GM10248 (cell line): ENCODE measurements at places on chromosomes 13 and 19.

GRCh38 chr19:47020132-47020805 is 632 bp downstream of the NPAS1 start:
- no peak for DNase-seq

DNA sequence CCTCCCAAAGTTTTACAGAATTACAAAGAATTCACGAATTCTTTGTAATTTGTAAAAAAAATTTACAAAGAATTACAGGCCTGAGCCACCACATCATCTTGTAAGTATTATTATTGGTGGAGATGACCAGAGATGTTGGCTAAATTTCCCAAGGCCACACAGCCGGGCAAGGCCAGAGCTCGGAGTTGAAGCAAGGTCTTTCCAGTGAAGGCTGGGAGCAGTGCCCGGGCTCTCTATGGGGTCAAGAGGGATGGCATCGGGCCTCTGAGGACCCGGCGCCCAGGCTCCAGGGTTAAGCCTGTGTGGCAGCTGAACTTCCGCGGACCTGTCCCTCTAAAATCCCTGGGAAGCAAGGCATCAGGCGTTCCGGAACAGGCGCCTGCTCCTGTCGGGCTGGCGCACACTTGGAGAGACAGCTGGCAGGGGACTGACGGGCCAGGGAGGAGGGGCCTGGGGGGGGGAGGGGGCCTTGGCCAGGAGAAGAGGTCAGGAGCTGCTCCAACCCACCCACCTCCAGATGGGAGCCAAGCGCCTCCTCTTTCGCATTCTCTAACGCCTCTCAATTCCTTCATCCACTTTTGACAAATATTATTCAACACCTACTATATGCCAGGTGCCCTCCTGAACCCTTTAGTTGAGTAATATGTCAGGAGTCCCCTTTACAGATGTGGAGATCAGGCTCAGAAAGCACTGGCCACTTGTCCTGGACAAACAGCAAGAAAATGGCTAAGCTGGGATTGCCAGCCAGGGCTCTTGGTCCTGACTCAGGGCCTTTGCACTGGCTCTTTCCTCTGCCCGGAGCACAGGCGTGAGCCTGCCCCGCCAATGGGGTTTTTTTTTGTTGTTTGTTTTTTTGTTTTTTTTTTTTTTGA is 36.8 kb upstream of the SEMA6B start:
- DNase-seq: no peak

DNA sequence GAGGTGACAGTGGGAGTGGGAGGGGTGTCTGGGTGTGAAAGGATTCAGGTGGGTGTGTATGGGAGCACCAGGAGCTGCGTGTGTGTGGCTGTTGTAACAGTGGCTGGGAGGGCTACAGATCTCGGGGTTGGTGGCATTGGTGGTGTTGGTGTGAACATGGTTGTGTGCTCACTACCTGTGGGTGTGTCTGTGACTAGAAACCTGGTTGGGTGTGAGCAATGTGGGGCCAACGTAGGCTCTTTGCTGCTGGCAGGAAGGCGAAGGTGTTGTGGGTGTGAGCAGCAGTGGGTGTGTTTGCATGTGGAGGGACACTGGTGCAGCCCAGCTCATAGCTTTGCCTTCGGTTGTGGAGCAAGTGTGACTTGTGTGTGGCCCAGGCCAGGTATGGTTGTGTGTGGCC is 3.7 kb upstream of the NR2C2AP start:
- DNase-seq: no peak

GRCh38 chr13:30569901-30570576 is 47.7 kb upstream of the USPL1 start:
- no peak for DNase-seq

DNA sequence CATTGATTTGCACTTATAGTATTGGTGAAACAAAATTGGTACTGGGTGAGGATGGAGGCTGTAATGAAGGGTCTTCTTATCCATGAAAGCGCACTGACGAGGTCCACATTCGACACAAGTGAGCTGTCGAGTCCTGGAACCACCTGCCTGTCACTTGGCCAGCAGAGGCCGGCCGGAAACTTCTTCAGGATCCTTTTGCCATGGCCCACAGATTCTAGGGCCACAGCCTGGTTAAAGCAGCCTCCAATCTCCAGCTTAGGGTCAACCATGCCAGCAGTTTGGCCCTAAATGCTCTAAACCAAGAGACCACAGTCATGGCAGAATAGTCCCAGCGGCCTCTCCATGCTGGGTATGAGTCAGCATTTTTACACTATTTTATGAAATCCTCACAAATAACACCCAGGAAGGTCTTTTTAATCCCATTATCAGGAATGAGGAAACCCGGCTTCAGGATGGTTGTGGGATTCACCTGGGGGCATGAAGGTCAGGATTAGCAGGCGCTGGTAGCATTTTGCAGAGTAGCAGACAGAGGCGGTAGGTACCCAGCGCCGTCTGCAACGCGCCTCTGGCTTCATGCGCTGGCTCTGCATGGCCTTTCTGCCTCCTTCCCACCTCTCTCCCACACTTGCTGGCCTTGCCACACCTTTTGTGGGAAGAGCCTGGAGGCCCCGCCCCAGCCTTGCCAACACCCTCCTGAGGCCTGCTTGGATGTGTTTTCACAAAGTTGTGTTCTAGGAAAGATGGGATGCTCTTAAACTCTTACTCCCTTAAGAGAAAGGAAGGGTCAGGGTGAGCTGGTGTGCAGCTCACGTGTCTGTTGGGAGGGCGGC is 15.2 kb downstream of the GAS6 start:
- DNase-seq: no peak

GRCh38 chr19:34282611-34283519 is 28.5 kb downstream of the GARRE1 start:
- DNase-seq: no peak

DNA sequence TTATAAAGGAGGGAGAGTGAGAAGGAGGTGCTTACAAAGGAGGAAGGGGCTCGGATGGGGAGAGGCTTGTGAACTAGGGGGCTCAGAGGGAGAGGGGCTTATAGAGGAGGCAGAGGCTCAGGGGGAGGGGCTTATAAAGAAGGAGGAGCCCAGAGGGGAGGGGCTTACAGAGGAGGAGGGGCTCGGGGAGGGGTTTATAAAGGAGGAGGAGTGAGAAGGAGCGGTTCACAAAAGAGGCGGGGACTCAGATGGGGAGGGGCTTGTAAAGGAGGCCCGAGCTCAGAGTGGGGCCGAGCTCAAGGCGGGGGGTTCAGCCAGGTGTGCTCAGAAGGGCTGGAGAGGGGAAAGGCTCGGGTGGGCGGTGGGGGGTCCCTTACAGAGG is 500 bp downstream of the SMIM24 start:
- DNase-seq: no peak

DNA sequence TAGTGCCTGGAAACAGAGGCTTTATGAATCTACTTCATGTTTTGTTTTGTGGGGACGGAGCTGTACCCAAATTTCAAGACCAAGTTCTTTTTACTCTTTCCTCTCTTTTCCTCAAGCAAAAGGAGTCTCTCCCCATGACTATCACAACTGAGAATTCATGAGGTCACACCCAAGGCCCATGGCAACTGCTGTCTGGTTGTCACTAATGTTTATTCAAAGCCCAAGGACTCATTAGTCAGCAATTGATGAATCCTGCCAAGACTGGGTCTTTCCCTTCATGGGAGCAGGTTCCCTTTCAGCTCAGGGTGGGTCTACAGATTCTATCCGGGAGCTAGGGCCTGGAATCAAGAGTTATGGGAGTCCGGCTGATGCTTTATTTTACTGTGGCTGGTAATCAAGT is 441.5 kb upstream of the PCDH20 start:
- no peak for DNase-seq

DNA sequence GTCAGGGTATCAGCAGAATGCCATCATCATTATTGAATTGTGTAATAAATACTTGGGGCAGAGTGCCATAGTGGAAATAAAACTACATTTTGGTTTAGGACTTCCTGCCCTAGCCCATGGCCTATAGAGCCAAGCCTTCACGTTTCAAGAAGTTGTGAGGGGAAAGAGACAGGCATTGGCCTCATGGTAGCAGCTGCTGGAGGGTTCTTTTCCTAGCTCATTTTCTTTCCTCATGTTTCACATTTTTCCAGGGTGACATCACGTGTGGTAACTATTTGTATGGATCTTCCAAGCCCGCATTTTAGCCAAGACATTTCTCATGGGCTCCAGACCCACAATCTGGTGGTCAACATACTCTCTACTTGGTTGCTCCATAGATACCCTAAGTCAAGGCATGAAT is 80.4 kb downstream of the LRCH1 start:
- no peak for DNase-seq

DNA sequence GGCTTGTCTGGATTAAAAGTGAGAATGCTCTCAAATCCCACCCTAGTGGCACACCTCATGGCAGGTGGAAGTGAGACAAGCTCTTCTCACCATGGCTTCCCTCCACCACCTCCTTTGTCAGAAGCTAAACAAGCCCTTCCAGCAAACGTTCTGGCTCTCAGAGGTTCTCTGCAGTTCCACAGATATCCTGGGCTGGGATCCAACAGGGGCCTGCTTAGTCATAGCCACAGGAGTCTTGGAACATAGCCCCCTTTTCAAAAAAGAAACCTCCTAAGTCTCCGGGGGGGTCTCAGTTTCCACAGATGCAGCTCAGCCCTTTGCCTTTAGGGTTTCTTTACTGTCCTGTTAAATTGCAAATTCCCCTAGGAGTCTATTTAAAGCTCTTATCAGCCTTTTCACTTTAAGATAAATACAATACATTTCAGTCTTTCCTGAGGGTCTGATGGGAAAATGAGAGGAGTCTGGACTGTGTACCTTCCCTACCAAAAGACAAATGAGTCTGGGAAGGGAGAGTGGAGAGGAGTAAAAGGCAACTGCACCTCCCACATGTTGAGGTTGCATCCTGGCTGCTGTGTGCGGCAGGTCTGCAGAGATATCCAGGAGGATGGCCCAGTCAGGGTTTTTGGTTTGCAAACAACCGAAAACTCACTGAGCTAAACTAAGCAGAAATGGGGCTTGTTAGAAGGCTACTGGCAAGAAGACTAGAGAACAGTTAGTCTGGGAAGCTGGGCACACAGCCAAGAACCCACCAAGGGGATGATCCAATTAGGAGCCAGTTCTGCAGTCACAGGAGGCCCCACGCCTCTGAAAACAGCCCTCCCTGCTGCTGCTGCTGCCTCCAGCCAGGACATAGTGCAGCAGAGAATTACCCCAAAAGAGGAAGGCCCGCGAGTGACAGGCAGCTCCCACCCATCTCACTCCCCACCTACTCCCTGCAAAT is 41.4 kb upstream of the SERP2 start:
- DNase-seq: no peak

DNA sequence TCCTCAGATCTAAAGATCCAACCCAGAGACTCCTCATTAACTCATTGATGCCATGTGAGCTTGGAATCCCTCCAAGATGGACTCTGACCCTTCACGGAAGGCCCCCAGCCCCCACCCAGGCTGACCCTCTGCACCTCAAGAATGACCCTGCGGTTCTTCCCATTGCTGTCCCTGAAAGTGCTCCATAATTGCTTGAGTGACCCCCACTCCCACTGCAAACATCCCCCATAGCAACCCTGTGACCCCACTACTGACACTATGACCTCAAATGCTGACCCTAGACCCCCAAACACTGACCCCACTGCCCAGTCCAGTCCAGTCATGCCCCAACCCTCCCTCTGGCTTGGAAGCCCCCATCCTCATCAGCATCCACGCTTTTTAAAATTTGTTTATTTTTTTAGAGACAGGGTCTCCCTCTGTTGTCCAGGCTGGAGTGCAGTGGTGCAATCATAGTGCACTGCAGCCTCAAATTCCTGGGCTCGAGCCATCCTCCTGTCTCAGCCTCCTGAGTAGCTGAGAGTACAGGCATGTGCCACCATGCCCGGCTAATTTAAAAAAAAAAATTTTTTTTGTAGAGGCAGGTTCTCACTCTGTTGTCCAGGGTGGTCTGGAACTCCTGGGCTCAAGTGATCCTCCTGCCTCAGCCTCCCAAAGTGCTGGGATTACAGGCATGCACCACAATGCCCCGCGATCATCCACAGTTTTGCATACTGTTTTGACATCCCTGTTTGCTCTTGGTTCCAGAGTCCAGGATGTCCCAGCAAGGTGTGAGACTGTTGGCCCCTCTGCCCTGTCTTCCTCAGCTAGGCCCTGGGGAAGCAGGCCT is 855 bp downstream of the LYL1 start:
- DNase-seq: no peak

- no peak for DNase-seq
Observed at GRCh38 chr13:24232037-24232436, 71.5 kb downstream of the SPATA13 start.

- no peak for DNase-seq
Observed at GRCh38 chr19:28632371-28633080, 580.4 kb downstream of the UQCRFS1 start.

- DNase-seq: no peak
Observed at GRCh38 chr13:79626924-79627323, 146.0 kb downstream of the NDFIP2 start.

DNA sequence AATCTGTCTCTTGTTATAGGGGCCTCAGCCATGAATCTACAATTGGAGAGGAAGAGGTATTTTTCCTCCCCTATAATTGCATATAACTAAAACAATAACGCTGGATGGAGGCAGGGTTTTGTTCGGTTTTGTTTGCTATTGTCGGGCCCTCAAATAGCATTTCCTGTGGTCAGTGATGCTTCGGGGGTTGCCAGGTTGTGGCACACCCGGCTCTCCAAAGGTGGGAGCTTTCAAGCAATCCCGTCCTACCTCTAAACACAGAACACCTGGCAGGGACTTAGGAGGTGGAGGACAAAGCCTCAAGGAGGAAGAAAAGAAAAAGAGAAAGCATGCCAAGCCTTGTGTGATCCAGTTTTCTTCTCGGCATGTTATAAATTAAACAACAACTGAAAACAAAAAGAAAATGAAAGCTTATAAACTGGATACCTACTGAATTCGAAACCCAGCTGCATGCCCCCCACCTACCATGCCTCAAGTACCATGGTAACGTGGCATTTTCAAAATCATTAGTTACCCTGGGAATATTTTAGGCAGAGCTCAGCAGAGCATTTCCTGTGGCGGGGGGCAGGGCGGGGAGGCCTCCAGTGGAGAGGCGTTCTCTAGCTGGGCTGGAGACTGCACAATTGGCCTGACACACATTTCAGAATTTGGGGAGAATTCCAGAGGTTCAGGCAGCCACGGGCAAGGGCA is 213.8 kb downstream of the DCLK1 start:
- no peak for DNase-seq

- DNase-seq: no peak
Observed at GRCh38 chr19:1290703-1291651, 5.3 kb downstream of the EFNA2 start.

DNA sequence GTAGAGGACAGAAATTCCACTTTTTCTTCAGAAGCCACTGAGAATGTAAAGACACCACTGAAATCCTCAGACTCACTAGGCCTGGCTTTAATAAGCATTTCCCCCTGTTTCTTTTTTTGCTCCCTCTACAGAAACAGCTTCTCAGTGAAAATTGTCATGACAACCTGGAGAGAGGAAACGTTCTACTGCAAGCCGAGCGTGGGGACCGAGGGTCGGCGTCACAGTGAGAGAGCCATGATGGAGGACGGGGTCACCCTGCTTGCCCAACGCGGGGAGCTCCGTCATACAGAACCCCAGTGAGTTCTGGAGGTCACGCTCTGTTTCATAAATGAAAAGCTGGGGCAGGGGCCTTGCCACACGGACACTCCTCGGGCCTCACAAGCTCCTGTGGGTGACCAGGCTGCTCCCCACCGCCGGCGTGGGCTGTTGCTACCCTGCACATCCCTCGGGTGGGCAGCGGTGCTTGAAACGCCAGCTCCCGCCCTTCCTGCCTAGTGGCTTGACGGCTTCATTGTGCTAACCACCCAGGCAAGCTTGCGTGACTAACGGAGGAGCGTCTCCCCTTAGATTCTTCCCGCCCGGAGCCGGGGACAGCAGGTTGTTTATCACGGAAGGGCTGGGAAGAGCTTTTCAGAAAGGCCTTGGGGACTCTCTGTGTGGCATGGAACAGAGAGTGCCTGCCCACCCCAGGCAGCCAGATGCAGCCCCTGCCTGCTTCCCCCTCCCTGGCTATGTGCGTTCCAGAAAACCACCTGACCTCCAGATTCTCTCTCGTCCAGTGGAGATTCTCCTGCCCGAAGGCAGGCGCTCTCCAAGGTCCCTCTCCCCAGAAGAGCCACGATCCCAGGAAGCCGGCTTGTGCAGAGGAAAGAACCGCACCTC is 153.6 kb downstream of the KATNAL1 start:
- DNase-seq: no peak
